ENCODE measurements at places on chromosomes 1 and 21.
A peak's percentile ranks its signal among the peaks of the same experiment; 100 is the strongest.

DNA sequence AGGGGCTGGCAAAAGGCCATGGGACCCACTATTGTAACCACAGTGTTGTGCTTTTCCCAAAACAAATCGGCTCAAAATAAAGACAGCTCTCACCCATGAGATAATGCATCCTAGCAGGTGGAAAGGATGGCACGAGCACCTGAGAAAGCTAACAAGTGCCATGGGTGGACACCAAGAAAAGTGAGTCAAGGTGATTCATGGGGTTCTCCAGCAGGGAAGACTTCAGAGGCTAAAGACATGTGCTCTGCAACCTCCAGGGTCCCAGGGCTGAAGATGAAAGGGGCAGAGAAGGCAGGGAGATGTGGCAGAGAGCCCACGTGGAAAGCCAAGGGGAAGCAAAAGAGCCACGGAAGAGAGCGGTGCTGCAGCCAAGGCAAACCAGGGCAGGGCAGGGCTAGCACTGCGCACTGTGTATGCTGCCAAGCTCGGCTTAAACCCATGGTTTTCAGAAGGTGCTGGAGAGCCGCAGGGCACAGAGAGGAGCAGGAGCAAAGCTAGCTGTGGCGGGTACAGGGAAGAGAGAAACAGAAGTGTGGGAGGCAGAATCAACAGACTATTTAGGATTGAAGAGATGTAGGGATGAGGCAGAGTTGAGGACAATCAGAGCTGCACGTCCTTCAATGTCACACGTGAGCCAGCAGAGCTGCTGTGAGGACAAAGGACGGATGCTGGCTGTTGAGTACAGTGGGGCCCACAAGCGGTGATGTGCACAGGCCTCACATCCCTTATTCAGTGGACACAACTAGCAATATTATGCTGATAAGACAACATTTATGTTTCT lies 41.8 kb upstream of the C1orf198 start:
- DNase-seq = no peak

- DNase-seq = no peak
These were observed 30.0 kb downstream of the LRRC3 start for GRCh38 chr21:44485254-44485793.

GRCh38 chr1:64480999-64481772 lies 11.3 kb downstream of the CACHD1 start:
- DNase-seq = no peak

DNA sequence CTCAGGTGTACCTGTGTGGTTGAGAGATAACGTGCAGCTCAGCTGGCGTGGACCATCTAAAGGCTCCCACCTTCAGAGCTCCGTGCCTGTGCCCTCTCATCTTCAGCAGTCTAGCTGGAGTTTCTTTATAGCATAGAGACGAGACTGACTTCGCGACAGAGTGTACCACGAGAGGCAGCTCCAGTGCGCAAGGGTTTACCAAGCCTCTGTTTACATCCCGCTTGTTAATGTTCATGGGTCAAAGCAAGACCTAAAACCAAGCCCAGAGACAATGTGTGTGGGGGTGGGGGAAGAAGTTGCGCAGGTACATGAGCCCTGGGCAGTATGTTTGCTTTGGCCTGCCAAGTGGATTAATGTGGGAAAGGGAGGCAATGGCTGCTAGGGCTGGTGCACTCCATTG lies 15.6 kb downstream of the RHOU start:
- no peak for DNase-seq

DNA sequence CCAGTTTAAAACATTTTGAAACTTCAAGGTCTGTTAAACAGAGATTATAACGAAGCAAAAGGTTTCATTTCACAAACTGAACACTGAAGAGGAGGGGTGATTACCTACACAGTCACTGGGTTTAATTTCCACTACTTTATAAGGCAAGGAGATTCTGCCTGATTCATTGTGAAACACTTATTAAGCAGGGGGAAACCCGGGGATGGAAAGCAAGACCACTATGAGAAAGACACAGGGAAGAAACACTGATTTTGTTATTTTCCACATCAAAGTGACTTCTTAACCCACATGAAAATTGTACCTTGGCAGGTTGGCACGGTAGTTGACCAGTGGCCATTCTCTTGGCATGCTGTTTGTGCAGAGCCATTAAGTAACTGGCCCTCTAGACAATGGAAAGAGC lies 8.1 kb upstream of the F5 start:
- DNase-seq = no peak

GRCh38 chr1:177864538-177865305 lies 105.1 kb downstream of the SEC16B start:
- DNase-seq = no peak

- no peak for DNase-seq
These were observed 14.2 kb upstream of the SPOCD1 start for GRCh38 chr1:31830065-31830464.

- DNase-seq = no peak
These were observed 12.1 kb downstream of the ATP5PF start for GRCh38 chr21:25722631-25723030.

DNA sequence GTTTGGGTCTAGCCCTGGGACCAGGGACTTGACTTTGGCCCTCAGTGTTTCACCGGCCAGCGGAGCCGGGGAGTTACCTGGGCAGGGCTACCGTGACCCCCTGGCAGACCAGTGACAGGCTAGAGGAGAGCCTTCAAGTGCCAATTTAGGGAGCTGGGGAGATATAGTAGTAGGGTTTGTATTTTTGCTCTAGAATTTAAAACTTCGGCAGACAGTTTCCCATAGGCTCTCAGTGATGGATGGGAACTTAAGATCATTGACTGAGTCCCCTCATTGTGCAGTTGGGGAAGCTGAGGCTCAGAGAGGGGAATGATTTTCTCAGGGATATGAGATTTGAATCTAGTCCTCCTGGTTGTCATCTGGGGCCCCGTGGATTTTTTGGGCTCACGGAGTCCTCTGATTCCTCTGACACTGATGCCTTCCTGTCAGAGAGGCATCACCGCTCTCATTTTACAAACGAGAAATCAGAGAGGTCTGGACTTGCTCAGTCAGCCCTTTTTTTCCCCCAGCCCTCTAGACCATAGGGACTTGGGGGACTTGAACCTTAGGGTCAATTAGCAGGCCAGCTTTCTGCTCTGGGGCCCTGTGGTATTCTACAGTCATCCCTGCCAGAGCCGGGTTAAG lies 58.3 kb upstream of the ACOT11 start:
- no peak for DNase-seq

- no peak for DNase-seq
These were observed 361.7 kb downstream of the PDE4B start for GRCh38 chr1:66154394-66154793.

DNA sequence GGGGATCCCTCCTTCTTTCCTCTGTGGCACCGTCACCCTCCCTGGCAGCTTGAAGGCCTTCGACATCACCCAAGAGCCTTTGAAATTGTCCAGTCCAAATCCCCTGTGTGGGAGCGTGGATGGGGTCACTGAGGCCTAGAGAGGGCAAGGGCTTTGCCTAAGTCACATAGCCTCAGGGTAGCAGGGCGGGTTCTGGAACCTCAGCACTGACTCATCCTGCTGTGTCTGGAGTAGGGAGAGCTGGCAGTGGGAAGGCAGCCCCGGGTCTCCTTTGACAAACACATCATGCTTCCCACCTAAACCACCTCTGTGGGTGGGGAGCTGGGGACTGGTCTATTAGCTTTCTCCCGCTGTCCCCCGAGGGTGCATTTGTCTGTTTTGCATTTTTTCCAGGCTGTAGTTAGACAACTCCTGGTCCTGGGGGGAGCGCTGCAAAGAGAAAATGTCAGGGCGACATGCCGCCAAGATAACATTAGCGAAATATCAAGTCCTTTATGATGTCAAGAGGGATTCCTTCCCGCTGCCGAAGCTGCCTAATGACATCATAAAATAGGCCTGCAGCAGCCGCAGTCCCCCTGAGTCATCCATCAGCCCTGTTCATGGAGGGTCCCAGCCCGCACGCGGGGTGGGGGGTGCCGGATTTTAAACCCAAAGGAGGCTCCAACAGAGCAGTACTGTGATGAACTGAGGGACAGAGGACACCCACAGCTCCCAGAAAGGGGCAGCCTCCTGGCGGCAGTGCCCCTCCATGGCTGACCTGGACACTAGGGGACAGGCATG lies 77.0 kb upstream of the POU3F1 start:
- no peak for DNase-seq

DNA sequence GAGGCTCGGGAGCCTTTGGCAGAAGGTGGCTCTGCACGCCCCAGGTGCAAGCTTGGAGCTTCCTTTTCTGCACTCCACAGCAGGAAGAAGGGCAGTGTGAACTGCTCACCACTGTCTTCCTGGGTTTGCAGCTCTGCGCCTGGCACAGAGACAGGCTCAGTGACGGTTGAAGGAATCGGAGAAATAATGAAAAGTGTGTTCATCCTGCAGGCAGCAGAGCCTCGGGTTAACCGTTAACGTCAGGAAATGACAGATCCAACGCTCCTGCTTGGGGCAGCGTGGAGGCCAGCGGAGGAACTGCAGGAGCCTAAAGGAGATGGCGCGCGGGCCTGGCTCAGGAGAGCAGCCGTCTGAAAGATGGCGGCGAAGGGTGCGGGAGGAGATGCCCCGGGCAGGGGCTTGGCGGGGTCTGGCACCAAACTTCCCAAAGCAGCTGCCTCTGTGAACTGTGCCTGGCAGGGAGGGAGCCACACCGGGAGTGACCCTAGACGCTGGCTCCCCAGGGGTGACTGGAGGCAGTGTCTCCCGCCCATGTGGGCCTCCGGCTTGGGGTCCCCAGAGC lies 10.9 kb upstream of the SAMD11 start:
- DNase-seq = peak; percentile 36

DNA sequence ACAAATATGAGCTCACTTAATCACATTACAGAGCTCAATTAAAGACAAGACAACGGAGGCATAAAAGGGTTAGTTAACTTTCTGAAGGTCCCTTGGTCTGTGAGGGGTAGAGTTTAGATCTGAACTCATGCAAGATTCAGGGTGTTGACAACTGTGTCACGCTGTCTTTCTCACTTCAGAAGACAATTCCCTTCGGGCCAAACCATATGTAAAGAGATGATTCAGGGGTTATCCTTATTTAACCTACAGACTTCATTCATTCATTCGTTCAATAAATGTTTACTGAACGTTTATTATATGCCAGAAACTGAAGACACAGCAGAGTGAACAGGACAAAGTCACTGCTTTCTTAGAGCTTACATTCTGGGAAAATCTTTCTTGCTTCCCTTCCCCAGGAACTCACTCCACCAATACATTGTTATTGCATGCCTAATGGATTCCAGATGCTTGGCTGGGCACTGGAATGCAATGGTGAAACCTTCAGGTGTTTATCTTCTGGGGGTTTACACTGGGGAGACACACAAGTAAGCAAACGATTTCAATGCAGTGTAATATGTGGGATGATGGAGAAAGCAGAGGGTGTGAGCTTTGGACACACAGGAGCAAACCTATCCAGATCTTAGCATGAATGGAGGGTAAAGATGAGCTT lies 6.4 kb downstream of the XCL1 start:
- peak; percentile 4 for DNase-seq

DNA sequence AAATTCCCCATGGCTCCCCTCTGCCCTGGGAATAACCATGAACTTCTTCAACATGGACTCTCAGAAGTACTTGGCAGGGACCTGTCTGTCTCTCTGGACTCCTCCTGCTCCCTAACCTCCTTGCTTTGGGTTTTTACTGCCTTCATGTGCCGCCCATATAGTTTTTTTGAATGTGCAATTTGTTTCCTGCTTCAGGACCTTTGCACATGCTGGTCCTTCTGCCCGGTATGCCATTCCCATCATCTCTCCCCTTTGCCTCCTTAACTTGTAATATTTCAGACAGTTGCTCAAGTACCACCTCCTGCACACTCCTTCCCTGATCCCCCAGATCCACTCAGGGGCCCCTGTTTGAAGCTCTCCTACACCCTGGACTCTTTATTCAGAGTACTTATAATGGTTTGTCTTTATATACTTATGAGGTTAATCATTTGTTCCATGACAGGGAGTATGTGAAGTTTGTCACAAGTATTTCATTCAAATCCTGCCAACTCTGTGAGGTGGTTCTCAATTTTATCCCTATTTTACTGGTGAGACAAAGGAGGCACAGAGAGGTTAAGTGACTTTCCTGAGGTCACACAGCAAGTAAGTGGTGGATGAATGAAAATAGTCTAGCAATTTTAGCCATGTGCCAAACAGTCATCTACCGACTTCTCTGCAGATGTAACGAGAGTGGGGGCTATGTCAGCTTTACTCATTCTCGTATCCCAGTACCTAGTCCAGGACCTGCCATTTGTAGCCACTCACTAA lies 180.7 kb downstream of the TRABD2B start:
- DNase-seq = no peak

- peak; percentile 18 for DNase-seq
These were observed 66.1 kb downstream of the CYYR1 start for GRCh38 chr21:26506956-26507355.

DNA sequence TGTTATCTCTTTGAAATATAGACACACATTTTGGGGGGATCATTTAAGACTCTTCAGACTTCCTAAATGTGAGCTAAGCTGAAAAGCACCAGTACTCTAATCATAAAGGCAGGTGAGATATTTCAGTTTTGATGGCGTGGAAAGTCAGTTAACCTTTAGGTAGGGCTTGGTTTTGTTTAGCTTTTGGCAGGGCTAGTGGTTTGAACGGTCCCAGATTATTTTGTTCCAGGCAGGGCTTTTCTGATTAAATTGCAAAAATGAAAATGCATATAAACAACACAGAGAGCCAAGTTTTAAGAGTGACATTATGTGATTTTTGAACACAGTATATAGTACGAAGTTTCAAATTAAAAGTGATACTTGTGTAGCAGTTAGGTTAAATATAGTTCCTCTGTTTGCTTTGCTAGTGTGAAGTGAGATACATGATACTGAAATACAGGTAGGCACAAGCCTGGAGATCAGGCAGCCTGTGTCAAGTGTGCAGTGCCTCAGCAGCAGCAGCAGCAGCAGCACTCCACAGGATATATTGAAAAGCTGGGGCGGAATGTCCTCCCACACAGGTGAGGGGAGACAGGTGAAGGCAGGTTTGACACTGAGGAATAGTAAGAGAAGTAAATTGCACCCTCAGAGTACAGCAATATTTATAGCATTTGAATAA lies 47.4 kb downstream of the CAMTA1 start:
- no peak for DNase-seq

DNA sequence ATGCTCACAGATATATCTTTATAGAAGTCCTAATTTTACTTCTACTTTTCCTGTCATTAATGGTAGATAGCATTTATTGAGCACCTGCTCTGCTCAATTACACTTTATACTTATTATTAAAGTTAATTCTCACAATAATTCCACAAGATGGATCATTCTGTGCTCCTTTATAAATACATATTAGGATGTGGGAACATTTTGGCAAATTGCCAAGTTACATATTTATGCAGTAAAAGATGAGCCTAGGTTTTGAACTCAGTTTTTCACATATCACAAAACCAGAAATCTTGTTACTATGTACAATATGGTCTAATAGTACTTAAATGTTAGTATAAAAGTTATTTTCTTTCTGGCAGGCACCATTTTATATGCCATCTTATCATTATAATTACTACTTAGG lies 895.0 kb upstream of the B3GALT2 start:
- no peak for DNase-seq
